ENCODE measurements at places on chromosomes 13 and 19. TPM values are rescaled to one million over a fixed set of nuclear protein-coding genes. Genes with fewer than 3 reads are reported as not detected.

Gene MYH14
- not detected for total RNA-seq

Gene CGB7
- total RNA-seq = 0.16 TPM

Gene ZIC5
- total RNA-seq = not detected

Gene ATP8A2
- total RNA-seq = under 0.01 TPM

Gene ZSCAN18
- total RNA-seq = 61.7 TPM

Gene PGLYRP2
- not detected for total RNA-seq

Gene FFAR2
- not detected for total RNA-seq

Gene EDNRB
- 0.97 TPM for total RNA-seq

Gene CPB2
- not detected for total RNA-seq

Gene IGFL3
- 0.49 TPM for total RNA-seq

Gene SPACA4
- total RNA-seq = not detected

Gene SOX1
- total RNA-seq = not detected

Data from hair follicle dermal papilla cell (primary cell).